Body of pancreas (tissue), 4 donors: ENCODE measurements at places on chromosomes 12 and 14. TPM values are rescaled to one million over a fixed set of nuclear protein-coding genes. Genes with fewer than 3 reads are reported as not detected.

DNA sequence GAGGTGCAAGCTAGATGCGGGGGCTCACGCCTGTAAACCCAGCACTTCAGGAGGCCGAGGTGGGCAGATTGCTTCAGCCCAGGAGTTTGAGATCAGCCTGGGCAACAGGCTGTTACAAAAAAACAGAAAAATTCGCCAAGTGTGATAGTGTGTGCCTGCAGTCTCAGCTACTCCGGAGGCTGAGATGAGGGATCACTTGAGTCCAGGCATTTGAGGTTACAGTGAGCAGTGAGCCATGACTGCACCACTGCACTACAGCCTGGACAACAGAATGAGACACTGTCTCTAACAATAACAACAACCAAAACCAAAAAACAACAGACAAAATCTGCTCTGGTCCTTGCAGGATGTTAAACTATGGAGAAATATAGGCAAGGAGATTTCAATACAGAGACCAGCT, 13.9 kb downstream of the BTBD7 start:
- no peaks in the 10 kb centered on the region for H3K36me3 ChIP-seq
- peaks cover 22% of the 10 kb centered on the region for H3K4me1 ChIP-seq
- DNase-seq, result no peak
- H3K27me3 ChIP-seq, result no peaks in the 10 kb centered on the region

DNA sequence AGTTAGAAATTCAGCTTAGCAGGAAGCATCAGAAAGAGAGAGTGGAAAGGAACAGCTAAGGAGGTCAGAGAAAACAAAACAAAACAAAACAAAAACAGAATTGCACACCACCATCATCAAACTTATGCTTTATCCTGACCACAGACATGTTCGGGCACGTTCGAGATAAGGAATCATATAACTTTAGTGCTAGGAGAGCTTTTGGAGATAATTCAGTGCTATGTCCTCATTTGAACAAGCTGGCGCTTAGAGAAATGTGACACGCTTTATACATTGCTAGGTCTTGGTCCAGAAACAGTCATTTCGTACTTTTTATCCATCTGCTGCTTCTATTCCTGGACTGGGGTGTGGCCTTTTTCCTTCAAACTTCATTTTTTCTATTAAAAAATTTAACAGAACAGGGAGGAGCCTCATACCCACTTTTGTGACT, 213.1 kb downstream of the PTPRO start:
- H3K36me3 ChIP-seq, result no peaks in the 10 kb centered on the region
- no peaks in the 10 kb centered on the region for H3K27me3 ChIP-seq
- no peak for DNase-seq
- H3K27ac ChIP-seq, result no peak overlapping the region

PLD4 gene
- total RNA-seq, result not detected

DNA sequence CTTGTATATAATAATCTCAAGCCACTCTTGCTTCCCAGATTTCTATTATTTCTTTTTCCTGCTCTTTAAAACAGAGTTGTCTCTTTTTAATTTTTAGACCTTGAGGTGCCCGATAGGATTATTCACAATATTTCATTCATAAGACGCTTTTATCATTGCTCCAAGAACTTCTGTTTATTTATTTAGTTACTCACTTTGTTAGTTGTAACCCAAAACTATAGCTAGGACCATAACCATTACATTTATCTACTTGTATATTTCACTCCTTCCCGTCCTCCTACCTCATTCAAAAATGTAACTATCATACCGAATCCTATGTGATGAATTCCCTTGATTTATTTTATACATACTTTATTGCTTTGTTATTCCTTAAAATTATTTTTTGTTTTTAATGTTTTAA, 7.1 kb downstream of the EIF2S3B start:
- no peaks in the 10 kb centered on the region for H3K4me1 ChIP-seq
- H3K27me3 ChIP-seq, result no peaks in the 10 kb centered on the region
- no peak overlapping the region for H3K4me3 ChIP-seq
- H3K36me3 ChIP-seq, result no peaks in the 10 kb centered on the region
- H3K27ac ChIP-seq, result no peak overlapping the region

NTN4 gene
- 62.0 TPM for total RNA-seq

RFX4 gene
- total RNA-seq, result not detected

SIX1 gene
- total RNA-seq, result not detected

GRCh38 chr14:50855558-50855957, 16.3 kb upstream of the ABHD12B start:
- H3K4me3 ChIP-seq, result no peak overlapping the region
- no peaks in the 10 kb centered on the region for H3K36me3 ChIP-seq
- H3K27ac ChIP-seq, result no peak overlapping the region
- no peaks in the 10 kb centered on the region for H3K27me3 ChIP-seq
- no peak for DNase-seq
- peaks cover 10% of the 10 kb centered on the region for H3K4me1 ChIP-seq

GRCh38 chr12:43653917-43654316, 101.9 kb upstream of the ADAMTS20 start:
- no peaks in the 10 kb centered on the region for H3K4me1 ChIP-seq
- no peaks in the 10 kb centered on the region for H3K36me3 ChIP-seq
- H3K27me3 ChIP-seq, result no peaks in the 10 kb centered on the region
- no peak overlapping the region for H3K27ac ChIP-seq

CAPZA3 gene
- not detected for total RNA-seq

DPF3 gene
- 4.0 TPM for total RNA-seq

EIF2S3B gene
- total RNA-seq, result 0.26 TPM

AKAP3 gene
- total RNA-seq, result 8.2 TPM

DNA sequence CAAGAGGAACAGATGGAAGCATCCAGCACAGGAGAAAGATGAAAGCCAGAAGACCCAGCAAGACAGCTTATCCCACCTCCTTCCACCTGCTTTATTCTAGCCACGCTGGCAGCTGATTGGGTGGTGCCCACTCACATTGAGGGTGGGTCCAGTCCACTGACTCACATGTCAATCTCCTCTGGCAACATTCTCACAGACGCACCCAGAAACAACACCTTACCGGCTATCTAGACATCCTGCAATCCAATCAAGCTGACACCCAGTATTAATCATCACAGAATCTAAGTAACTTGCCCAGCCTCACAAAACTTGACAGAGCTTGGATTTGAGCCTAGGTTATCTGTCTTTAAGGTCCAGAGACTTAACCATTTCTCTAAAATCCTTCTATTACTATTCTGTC, 208.9 kb downstream of the PAH start:
- H3K4me3 ChIP-seq, result no peak overlapping the region
- no peaks in the 10 kb centered on the region for H3K27me3 ChIP-seq
- H3K36me3 ChIP-seq, result no peaks in the 10 kb centered on the region

RIMBP2 gene
- 7.3 TPM for total RNA-seq

TPPP2 gene
- not detected for total RNA-seq

DNA sequence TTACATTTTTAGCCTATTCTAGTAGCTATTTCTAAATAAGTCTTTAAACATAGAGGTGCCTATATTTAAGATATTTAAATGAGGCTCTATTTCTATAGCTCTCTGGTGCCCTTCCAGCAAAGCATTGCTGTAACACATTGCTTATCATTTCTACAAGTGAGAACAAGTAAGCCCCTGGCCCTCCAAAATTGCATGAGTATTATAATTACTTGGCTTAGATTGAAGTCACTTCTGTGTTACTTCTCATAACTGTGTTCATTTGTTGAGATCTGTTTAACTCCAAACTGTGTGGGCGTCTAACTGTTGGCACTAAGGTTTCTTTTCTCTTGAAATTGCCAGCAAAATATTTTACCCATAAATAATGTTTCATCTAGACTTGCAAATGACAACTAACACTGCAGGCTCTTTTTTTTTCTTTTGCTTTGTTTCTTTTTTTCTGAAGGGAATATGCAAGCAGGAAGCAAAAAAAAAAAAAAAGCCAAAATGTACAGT, 66.5 kb downstream of the DAD1 start:
- peaks cover 11% of the 10 kb centered on the region for H3K4me1 ChIP-seq
- H3K27me3 ChIP-seq, result no peaks in the 10 kb centered on the region
- H3K27ac ChIP-seq, result no peak overlapping the region
- DNase-seq, result no peak
- no peaks in the 10 kb centered on the region for H3K36me3 ChIP-seq

- H3K36me3 ChIP-seq, result no peaks in the 10 kb centered on the region
- no peaks in the 10 kb centered on the region for H3K4me1 ChIP-seq
- H3K27me3 ChIP-seq, result no peaks in the 10 kb centered on the region
- no peak for DNase-seq
- no peak overlapping the region for H3K4me3 ChIP-seq
Observed at GRCh38 chr14:106396999-106397398, 870.6 kb downstream of the TMEM121 start.

SRGAP1 gene
- 14.8 TPM for total RNA-seq
